ENCODE measurements at places on chromosomes 2 and 18.

DNA sequence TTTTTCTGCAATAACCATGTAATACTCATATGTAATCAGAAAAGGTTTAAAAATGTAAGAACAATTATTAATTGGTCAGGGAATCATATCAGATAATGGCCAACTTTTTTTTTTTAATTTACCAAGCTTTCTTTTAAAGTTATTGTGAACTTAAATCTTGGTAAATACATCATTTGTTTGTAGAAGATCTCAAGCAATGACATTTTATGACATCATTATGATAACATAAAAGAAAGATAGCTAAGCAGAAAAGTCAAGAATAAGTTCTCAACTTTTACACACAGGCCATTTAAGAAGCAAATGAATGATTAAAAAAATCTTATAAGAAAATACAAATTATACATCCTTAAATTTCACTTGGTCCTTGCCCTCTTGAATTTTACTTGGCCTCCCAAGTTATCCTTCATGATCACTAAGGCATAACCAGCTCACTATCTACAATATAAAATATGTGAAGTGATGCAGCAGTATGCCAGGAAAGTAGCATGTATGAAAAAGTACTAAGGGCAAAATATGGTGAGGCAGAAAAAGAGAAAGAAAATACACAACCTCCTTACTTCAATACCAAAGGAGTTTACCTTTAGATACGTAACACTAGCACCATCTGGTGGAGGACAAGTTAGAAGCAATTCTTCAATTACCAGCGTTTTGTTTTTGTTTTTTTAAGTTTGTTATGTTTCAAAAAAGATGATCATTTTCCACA lies 116.6 kb downstream of the SRBD1 start:
- no peak for DNase-seq

- no peak for DNase-seq
Measured at GRCh38 chr2:2938481-2938880, 439.1 kb downstream of the EIPR1 start.

DNA sequence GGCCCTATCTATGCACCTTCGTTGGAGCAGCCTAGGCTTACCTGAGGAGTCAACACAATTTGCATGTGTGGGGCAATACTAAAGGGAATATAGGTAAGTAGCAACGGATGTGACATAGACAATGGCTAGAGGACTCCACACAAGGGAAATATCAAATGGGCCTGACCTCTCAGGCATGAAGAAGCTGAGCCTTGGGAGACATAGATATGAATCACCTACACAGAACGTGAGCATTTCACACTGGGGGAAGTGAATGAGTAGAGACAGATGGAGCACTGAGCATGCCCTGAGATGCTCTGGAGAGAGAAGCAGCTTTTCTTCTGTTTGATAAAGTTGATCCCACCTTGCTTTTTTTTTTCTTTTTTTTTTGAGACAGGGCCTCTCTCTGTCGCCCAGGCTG lies 97.9 kb downstream of the ATL2 start:
- no peak for DNase-seq

DNA sequence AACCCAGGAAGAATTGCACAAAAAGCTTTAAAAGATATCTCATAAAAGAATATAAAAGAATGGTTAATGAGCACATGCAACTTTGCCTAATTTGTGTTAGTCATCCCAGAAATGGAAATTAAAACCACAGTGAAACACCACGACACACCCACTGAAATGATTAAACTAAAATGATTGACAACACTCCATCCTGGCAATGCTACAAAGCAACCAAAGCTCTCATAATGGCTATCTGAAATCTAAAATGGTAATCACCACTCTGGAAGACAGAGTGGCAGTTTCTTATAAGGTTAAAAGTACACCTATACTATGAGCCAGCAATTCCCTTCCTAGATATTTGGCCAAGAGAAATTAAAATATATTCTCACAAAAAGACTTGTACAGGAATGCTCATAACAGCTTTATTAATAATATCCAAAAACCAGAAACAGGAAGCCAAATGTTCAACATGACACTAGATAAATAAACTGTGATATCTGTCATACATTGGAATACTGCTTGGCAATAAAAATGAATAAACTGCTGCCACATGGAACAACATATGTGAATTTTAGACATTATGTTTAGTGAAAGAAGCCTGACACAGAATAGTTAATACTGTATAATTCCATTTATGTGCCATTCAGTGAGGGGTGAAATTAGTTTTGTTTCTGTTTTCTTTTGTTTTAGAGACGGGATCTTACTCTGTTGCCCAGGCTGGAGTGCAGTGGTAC lies 105.3 kb upstream of the BCL2L11 start:
- no peak for DNase-seq

DNA sequence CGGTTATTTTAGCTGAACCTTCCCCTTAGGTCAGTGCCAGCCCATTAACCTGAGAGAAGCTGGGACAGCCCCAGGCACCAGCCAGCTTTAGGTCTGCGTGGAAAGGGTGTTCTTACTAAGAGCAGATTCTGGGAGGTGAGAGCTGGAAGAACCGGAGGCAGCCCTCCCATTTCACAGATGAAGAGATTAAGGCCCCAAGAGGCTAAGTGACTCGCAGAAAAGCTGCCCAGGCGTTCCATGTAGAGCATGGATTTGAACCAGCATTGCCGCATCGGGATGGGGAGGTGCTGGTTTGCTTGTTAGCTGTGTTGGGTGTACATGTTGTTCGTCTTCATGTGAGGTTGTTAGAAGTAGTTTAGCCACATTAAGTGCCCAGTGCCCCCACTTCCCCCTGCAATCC lies 203.2 kb downstream of the AGAP1 start:
- DNase-seq, result no peak

DNA sequence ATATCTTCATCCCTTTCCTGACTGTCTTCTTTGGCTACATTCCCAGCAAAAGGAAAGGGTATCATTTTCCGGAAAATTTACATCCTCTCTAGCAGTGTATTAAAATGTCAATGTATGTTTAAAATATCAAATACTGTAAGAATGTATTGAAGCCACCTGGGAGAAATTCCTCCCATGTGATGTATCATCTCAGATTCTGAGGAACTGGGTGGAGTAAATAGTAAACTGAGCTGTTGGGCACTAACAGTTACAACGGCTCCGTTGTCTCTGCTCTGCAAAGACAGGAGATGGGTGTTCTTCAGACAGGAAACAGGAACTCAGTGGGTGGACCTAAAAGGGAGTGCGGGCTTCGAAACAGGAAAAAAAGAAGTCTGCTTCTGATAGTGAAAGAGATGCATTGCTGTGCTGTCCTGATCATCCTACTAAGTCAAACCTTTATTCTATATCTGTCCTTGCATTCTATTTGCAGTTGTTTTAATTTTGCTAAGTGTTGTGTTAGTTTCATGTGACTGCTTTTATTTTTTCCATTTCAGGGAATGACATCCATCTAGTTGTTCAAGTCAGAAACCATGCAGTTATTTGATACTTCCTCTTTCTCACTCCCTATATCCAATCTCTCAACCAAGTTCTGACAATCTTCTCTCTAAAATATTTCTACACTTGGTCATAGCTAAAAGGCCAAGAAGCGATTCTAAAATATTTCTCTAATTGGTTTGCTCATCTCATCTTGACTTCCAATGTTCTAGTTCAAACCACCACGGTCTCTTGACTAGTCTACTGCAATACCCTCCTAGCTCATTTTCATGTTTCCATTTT lies 19.4 kb downstream of the DOK1 start:
- no peak for DNase-seq

DNA sequence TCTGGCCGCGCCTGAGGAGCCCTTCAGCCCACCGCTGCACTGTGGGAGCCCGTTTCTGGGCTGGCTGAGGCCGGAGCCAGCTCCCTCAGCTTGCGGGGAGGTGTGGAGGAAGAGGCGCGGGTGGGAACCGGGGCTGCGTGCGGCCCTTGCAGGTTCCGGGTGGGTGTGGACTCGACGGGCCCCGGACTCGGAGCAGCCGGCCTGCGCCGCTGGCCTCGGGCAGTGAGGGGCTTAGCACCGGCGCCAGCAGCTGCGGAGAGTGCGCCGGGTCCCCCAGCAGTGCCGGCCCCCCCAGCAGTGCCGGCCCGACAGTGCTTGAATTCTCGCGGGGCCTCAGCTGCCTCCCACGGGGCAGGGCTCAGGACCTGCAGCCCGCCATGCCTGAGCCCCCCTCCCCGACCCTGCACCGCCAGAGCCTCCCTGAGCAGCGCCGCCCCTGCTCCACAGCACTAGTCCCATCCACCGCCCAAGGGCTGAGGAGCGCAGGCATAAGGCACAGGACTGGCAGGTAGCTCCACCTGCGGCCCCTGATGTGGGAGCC lies 534.2 kb downstream of the ZNF804A start:
- DNase-seq, result no peak

GRCh38 chr2:66578054-66578686 lies 143.2 kb downstream of the MEIS1 start:
- no peak for DNase-seq

DNA sequence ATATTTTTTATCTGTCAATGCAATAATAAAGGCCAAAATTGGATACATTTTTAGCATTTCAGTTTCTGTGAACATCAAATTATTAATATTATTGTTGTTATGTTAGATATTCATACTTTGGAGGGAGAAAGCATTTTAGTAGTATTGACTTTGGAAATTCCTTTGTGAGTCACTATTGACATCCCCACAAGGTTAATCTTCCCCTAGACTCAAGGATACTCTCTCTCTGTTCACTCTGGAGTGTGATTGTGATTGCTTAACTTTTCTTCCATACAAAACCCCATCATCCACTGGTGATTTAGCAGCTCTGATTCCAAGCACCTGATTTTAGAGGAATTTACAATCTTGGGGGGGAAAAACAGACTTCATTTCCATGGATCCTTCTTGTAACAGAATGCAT lies 352.0 kb downstream of the THSD7B start:
- DNase-seq, result no peak

GRCh38 chr2:42829671-42830440 lies 37.5 kb upstream of the HAAO start:
- DNase-seq, result no peak

DNA sequence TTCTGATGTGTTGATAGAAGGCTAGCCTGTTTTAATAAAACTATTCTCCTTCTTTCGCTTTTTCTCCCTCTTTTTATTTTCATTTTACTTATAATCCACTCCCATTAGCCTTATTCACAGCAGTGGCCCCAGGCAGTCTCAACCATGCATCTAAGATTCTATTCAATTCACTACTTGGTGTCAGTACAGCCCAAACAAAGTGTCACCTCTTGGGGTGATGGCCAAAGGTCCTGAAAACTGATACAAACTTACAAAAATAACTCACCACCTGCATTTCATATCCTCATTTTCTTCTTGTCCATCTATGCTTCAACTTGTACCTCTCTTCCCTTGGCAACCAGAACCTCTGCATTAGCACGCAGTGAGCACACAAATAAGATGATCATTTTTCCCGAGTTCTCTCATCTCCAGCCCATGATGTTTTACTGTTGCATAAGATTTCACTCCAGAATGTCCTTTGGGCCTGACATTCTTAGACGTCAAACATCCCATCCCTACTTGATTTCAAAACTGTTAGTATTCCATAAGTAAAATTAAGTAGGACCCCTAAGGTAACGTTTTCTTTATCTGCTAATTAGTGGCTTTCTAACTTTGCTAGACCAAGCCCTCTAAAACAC lies 559.3 kb upstream of the TNP1 start:
- DNase-seq, result no peak

DNA sequence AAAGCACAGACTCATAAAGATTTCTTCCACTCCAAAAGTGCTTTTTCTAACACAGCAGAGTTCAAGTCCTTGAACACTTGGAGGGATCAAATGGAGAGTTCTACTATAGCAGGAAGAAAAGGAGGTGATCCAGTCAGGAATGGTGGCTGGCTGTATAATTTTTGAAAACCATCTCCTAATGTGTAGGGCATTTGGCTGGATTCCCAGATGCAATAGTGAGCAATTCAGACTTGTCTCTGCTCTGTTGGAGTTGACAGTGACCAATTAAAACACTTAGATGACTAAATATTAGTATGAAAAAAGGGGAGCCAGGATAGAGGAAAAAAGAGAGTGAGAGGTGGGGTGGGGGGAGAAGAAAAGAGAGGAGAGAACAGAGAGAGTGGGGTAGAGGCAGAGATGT lies 5.3 kb upstream of the G6PC2 start:
- no peak for DNase-seq

GRCh38 chr2:219713110-219713509 lies 85.7 kb downstream of the SLC4A3 start:
- DNase-seq, result no peak

DNA sequence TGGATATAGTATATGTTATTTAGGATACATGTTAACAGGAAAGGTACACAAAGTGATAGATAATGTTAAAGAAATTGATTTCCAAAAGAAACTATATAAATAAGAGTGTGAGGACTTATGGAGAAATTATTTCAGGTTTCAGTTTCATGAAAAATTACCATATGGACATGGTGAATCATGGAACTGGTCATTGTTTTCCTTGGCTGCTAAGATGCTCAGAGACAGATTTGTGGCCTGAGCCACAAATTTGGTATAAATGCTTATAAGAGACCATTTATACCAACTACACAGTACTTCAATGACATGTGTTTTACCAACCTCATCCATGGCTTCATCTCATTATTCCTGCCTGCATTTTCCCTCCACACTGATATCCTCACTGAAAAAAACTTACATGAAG lies 188.1 kb downstream of the FMNL2 start:
- no peak for DNase-seq

DNA sequence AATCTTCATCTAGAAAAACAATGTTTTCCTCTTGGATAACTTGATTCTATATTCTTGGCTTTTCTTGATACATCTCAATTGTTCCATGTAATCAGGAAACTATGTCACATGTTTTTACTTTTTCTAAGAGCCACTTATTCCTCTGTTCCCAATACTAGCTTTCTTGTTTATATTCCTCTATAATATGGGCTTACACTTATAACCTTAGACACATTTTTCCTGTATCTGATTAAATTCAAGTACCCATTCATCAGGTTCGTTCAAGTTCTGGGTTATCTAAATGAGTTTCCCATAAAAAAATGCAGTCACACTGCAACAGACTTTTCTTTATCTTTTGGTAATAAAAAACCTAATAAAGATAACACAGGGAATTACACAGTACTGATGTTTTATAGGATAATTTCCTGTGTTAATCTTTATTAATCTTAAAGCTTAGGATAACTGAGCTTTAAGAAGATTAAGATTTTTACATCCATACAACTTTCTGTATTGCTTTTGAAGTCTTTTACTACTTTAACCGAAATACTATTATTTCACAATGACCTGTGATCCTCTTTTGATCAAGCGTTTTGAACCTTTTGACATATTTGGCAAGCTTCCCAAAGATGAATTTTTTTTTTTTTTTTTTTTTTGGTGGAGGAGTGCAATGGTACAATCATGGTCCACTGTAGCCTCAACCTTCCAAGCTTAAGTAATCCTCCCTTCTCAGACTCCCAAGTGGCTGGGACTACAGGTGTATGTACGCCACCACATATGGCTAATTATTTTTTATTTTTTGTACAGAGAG lies 44.3 kb upstream of the C2orf66 start:
- DNase-seq, result no peak

DNA sequence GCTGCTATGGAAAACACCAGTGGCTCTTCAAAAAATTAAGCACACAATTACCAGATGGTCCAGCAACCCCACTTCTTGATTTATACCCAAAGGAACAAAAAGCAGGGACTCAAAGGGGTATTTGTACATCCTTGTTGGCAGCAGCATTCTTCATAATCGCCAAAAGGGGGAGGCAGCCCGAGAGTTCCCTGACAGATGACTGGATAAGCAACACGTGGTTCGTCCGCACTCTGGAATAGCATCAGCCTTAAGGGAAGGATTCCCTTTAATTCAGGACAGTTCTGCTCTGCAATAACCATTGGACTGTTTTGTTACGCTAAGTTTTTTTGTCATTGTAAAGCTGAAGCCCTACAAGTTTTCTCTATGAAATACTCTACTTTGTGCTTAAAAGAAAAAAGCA lies 76.7 kb upstream of the TWIST2 start:
- no peak for DNase-seq

- no peak for DNase-seq
Measured at GRCh38 chr2:26646986-26647672, 6.0 kb upstream of the CIB4 start.

Measured in stimulated activated CD8-positive, alpha-beta memory T cell treated with anti-CD3 and anti-CD28 coated beads, Interleukin-15, amount 100 ng/mL, for 48 hours (primary cell).